ENCODE measurements at places on chromosomes 11 and 22.

DNA sequence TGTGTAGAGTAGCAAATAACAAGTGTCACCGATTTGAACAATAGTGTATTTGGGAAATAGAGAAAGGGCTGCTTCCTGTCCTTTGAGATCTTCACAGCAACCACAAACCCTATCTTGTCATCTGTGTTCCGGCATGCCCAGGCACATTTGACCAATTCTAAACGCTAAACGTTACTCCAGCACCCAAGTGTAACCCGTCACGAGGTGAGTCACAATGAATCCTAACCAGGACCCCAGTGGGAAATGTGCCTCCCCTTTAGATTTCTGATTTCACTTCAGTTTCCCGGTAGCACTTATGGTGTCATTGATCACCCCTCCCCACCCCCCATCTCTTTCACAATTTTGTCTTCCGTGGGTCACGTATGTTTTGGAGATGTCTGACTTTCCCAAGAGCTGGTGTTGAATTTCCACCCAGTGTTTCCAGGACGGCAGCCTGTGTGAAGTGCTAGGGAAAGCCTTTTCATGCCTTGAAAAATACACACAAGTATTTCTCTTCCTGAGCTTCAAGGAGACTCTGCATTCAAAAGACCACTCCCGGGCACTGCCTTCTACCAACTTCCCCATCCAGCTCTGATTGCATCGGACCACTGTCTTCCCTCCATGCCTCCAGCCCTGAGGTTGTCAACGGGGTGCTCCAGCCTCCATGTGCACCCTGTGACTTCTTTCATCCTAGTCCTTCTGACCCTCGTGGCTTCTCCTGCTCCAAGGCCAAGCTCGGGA is 10.5 kb upstream of the C11orf24 start:
- no peak for DNase-seq

DNA sequence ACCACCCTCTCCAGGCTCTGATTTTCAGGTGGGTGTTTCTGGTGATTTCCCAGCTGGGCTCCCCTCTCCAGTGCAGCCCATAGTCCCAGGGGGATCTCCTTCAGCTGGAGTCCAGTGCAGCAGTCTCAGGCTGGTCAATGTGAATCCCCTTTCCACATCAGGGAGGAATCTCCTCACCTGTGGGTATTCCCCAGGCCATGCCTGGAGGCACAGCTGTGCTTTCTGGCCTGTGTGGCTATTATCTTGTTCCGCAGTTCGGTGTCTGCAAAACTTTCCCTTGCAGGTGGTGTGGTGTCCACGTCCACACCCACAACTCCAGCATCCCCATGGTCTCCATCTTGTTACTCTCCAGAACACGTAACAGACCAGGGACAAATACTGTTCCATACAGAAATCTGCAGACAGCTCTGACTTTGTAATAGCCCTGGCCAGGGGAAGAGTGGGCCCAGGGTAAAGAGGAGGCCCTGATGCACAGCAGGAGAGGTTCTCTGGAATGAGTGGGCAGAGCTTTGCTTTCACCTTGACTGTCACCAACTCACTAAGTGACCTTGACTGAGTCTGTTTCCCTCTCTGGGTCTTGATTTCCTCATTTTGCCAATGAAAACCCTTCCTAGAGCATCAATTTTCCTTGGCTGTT is 183.2 kb downstream of the CSNK2A3 start:
- DNase-seq: no peak

DNA sequence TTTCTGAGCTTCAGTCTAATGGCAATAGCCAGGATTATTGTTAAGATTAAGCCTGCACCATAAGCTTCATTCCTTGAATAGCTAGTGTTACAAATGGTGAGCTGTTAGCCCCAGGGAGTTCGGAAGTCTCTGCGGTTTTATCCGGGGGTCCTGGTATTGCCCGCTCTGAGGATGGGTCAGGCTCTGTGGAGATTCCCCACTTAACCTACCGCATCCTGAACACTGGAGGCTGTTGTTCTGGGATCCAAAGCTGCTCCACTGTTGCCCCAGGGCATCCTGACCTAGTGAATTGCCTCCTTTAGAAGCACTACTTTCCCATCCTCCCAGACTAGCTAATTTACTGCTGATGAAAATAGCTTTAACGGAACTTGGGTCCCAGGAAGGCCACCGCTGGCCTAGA is 14.5 kb upstream of the PEX26 start:
- DNase-seq: no peak

DNA sequence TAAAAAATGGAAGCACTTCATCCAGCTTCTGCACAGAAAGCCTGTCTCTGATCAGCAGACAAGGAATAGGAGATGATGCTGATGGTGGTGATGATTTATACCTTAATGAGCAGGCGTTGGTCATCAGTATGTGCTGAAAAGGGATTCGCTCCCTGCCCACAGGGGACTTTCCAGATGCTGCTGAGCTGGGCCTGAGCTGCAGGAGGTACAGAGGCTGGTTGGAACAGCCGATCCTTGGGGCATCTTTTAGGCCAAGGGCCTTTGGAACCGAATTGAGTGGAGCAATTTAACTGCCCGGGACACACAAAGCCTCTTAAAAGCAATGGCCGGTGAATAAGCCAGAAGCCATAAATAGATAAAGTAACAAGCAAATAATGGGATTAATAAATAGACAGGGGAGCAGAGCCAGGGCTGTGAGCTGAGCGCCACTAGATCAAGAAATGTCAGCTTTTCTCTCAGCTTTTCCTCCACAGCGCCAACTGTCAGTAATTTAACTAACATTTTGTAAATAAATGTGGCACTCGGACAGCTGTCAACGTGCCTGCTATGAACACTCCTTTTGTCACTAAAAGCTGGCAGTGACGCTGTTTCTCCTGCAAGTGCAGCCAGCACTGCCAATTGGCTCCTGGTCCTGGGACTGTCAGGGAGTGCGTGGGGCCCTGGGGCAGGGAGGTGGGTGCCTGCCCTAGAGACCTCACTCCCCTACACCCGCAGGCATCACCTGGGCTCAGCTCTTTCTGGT is 562.3 kb downstream of the NTM start:
- DNase-seq: no peak

GRCh38 chr11:119617340-119617713 is 111.7 kb downstream of the NECTIN1 start:
- no peak for DNase-seq

DNA sequence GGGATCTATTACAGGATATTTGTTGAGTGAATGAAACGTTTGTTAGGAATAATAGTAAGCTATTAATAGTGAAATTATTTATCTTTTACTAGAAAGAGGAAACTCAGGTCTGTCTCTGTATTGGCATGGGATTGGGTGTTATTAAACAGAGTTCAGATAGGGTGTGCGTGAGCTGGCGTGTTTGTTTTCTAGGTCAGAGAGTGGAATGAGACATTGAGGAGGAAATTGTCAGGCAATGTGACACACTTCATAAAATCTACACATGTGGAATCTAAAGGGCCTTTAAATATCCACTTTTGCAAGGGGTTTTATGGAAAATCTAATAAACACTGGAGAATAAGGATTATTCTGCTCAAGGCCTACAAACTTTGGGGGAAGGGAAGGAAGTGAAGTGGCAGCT is 552.9 kb downstream of the NTM start:
- no peak for DNase-seq

- no peak for DNase-seq
Observed at GRCh38 chr11:134469627-134470026, 57.6 kb upstream of the B3GAT1 start.

Measured in left renal pelvis (tissue), 4 donors.